Activated CD8-positive, alpha-beta memory T cell treated with anti-CD3 and anti-CD28 coated beads for 1 hour (primary cell): ENCODE measurements at places on chromosomes 2 and 18.

DNA sequence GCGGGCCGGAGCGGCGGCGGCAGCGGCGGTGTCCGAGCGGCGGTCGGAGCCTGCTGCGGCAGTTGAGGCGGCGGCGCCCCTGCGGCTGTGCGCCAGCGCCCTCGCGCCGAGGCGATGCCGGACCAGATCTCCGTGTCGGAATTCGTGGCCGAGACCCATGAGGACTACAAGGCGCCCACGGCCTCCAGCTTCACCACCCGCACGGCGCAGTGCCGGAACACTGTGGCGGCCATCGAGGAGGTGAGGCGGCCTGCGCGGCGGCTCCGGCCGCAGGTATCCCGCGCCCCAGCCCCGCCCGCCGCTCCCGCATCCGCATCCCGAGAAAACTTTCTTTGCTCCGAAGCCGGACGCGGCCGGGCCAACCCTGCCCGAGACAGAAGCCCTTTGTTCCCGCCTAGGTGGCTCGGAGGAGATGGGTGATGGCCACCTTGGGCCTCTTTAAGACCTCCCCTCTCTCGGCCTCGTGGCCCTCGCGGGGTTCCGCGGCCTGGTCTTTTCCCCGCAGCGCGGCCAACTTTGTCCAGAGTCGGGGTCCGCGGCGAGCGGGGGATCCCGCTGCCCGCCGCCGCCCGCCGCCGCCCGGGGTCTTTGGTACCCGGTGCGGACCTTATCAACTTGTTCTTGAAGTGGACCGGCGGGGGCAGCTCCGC lies 504 bp downstream of the ASAP2 start:
- no peak for DNase-seq

DNA sequence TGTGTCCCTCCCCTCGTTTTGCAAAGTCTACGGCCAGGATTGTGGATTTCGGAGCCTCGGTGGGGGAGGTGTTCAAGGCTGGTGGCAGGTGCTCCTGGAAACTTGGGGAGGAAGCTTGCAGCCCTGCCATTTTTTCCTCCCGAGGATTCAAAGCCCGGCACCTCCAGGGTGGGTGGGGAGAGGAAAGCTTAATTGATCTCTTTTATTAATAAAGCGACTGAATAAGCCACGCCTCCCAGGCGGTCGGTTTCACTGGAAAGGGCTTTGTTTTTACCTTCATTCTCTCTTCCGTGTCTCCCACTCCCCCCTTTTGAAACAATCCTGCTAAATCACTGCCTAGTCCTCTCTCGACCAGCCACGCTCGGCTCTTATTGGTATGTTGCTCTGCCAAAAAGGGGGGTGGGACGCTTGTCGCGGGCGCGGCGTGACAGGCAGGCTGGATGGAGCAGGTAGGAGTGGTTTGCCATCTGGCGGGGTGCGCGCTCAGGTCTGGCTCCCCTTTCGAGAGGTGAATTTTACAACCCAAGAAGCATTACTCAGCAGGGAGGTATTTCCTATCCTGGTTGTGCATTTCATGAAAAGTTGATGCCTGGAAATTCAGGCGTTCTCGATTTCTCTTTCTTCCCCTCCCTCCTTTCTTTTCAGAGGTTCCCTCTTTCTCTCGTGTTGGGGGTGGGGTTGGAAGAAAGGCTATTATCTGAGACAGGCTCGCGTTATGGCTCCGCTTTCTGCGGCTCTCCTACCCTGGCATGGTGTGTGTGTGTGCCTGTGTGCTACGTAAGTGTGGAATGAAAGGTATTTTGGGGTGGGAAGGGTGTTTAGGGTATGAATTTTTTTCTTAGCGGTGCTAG lies 1.4 kb downstream of the NEDD4L start:
- DNase-seq: no peak

GRCh38 chr2:200417366-200417765 lies 92.5 kb downstream of the KCTD18 start:
- no peak for DNase-seq

DNA sequence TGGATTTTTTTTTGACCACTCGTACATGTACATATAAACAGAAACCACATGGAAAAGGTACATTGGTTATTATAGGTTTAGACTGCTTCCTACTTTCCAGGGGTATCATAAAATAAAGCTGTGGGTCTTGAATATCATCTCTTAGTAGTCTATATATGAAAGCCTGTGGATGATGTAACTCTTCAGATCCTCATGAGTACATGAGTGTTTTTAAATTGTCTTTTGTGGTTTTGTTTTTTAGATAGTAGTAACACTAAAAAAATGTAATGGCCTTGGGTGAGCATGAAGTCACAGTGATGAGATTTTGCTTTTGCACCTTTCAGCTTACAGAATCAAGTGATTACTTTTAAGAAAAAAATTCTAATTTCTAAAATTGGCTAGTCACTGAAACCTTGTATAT lies 80.2 kb downstream of the RAB3GAP1 start:
- DNase-seq: no peak

DNA sequence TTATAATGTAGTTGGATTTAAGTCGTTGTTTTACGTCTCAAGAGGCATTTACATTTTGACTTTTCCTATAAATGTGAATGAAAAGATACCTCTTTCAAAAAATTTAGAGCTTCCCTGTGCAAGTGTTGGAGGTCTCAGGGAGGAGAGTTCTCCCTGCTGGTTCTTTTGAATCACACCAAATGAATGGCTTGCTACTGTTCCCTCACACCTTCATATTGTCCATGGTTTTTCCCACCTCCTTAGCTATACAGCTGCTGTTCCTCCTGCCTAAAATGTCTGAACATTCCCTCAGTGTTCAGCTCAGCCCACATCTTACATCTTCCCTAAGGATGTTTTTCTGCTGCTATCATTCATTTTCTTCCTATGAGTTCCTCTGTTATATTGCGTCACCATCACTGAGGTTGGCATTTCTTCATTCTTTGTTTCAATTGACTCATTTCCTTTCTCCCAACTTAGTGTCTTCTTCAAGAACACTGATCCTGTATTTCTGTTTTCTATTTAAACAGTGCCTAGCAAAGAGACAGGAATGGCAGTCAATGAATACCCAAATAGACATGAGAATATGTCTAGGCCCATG lies 46.0 kb downstream of the COX7A2L start:
- DNase-seq: no peak

DNA sequence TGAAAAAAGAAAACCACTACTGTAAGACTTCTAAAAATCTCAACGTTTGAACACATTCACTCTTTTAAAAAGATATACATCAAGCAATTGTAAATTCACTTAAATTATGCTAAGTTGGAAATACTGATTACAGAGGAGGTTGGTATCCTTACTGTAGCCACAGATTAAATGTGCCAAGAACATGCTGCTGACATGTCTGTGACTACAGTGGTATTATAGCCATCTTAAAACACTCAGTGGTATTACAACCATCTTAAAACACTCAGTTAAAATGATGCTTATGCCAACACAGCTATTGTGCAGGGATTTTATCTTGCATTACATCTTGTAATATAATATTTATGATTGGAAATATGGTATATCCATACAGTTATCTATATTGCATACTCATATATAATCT lies 50.0 kb downstream of the TMEM131 start:
- no peak for DNase-seq

GRCh38 chr18:7616661-7617060 lies 49.5 kb downstream of the PTPRM start:
- DNase-seq: no peak
